ENCODE measurements at places on chromosomes 13 and 19.

DNA sequence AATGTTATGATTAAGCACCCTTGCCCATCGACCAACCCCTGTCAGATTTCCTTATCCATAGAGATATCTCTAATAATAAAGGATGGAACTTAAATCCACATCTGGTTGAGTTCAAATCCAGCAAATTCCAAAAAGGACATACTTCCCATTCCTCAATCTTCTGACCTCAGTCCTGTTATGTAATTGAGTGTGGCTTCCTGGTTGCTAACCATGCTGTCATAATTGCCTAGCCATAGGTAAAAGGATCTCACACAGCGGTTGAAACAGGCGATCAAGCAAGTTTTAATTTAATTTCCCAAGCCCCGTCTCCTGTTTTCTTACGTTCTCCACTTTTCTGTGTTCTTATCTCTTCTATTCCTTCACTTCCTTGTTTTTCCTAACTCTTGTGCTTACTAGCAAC lies 550.3 kb downstream of the GPC6 start:
- DNase-seq: no peak

GRCh38 chr13:47671776-47672175 lies 329.3 kb downstream of the SUCLA2 start:
- DNase-seq: no peak

- no peak for DNase-seq
These were observed 2.4 kb downstream of the KLC3 start for GRCh38 chr19:45342911-45343310.

GRCh38 chr19:42021185-42021584 lies 27.2 kb upstream of the ATP1A3 start:
- DNase-seq: no peak

- DNase-seq: no peak
These were observed at the start of gene MUC16 for GRCh38 chr19:9009935-9010651. Gene MUC16, minus strand, starts transcription at chr19:9010409.

- no peak for DNase-seq
These were observed 428.1 kb downstream of the ITGBL1 start for GRCh38 chr13:101880581-101880980.

DNA sequence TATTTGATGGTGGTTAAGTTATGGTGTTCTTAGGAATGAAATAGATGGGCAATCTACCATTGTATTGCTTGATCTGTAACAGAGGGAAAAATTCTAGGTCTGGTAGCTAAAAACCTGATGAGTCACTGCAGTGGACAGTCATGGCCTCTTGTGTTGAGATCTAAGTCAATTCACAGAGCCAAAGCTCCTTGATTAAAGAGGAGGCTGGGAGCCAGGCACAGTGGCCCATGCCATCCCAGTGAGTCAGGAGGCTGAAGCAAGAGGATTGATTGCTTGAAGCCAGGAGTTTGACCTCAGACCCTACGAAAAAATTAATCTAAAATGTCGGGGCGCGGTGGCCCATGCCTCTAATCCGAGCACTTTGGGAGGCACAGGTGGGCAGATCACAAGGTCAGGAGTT lies 67.1 kb upstream of the KPNA3 start:
- no peak for DNase-seq

DNA sequence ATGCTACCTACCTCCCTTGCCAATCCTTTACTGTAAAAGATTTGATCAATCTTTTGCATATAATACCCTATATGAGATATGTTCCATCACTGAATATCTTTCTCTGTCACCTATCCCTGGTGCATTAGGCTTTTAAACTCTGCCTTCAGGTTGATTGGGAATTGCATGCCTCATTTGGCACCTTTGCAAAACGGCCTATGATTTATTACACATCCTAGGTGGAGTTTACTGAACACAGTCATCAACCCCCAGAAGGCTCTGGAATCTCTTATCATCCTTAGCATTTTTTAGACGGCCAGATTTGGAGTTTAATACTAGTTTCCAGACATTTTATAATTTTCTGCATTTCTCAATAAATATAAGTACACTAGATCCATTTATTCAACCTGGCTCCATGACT lies 448.4 kb upstream of the SLC10A2 start:
- no peak for DNase-seq

DNA sequence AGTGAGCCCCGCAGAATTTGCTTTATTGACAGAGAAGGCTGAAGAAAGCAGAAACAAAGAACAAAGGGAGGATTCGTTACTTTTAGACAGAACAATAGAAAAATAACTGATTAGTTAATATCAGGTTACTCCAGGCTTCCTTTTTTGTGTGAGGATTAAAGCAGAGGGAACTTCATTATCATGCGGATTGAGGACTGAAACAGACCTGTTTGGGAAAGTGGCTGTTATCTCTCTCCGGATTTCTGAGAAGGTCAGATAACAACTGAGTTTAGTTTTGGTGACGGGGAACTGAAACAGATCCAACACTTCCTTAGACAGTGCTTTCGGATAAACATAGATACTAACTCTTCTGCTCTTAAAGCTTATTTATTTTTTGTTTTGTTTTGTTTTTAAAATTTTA lies 246.4 kb upstream of the ZNF507 start:
- DNase-seq: no peak

- DNase-seq: no peak
These were observed 270.6 kb downstream of the FGF14 start for GRCh38 chr13:102131246-102131645.

DNA sequence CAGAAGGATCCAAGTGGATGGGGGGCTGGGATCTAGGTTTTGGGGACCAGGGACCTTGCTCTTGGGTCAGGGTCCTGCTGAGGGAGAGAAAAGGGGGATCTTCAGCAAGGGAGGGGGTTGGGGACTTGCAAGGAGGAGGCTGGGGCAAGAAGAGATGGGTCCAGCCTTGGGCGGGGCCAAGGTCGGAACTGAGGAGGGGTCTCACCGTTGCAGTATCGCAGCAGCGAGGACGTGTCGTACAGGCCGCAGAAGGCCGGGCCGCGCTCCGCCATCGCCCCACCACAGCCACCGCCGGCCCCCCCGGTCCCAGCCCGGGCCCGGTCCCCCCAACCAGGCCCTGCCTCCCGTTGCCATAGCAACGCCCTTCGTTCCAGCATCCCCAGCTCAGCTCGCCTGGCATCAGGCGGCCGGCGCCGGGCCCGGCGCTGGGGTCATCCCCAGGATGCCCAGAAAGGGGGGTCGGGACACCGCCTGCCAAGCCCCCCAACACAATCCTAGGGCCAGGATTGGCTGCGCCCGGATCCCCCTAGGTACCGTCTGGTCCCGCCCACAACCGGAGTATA lies 6.0 kb upstream of the EML2 start:
- no peak for DNase-seq

DNA sequence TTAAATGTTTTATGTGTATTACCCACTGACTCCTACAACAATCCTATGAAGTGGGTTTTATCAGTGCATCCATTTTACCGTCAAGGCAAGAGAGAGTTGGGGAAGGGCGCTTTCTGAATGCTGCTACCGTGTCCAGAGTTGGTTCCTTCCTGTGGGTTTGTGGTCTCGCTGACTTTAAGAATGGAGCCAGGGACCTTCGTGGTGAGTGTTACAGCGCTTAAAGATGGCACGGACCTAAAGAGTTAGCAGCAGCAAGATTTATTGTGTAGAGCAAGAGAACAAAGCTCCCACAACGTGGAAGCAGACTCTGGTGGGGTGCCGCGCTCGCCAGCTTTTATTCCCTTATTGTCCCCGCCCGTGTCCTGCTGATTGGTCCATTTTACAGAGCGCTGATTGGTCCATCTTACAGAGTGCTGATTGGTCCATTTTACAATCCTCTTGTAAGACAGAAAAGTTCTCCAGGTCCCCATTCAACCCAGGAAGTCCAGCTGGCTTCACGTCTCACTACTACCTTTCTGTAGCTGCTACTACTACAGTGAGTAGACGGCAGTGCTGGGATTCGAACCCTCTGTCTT lies 6.1 kb downstream of the OSCAR start:
- DNase-seq: no peak
